ENCODE measurements at places on chromosomes 3 and 15.

DNA sequence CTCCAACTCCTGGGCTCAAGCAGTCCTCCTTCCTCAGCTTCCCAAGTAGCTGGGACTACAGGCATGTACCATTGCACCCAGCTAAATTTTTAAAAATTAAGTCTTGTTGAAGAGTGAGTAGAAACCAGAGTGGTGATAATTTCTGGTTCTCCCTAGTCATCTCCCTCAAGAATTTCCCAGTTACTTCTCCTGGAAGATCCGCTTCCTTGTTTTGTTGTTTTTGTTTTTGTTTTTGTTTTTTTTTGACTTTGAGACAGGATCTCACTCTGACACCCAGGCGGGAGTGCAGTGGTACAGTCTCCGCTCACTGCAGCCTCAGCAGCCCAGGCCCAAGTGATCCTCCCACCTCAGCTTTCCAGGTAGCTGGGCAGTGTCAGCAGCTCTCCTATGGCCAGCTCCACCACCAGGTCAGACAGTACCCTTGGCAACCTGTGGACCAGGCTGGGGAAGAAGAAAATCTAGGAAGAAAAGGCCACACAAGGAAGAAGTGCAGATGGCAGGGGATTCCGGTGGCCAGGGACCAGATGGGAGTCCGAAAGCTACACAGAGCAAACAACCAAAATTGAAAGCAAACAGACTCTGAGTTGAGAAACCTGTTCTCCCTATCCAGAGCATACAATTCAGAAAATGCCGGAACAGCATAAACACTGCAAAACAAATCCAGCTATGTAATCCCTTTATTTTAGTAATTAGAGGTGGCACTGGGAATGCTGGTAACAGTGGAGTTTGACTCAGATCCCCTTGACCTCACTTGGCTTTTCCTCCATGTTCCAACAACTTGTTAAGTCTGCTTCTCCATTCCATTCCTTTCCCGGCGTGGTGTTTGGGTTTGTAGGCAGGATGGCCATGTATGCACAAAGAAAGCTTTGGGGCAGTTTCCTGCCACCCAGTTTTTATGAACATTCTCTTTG lies 266.6 kb upstream of the CTDSPL start:
- DNase-seq = no peak

DNA sequence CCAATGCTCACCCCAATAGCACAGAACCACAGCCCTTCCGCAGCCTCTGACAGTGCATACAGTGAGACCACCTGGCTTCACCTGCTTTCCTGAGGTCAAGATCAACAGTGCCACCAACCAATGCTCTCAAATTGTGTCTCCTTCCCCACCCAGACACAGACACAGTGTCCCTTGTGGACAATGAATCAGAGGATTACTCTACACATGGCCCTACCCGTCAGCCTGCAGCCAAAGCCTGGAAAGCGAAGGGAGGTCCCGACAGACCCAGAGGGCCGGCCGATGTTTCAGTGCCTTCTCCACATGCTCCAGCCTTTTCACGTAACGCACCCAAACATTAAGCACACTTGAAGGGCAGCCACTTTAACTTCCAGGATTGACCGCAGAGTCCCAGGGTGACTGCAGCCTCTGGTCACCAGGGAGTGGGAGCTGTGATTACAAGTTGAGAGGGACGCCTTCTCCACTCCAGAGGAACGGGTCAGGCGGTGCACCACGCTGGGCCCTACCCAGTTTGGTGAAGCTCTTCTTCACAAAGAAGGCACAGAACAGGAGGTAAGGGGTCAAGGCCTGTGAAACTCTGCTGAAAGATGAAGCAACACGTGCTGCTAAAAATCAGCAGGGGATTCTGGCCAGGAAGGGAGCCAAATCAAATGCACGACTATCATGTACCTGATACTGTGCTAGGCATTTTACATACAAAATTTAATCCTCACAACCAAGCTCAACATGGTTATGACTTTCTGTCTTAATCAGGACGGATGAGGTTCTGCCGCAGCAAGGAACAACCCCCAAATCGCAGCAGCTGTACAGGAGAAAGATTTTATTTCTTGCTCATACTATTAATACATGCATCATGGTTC lies 17.2 kb downstream of the KLHL25 start:
- no peak for DNase-seq

- DNase-seq = peak; percentile 63
Measured at GRCh38 chr3:46946856-46947545, 29.5 kb downstream of the CCDC12 start.

- no peak for DNase-seq
Measured at GRCh38 chr3:178841011-178841410, 230.6 kb downstream of the ZMAT3 start.

DNA sequence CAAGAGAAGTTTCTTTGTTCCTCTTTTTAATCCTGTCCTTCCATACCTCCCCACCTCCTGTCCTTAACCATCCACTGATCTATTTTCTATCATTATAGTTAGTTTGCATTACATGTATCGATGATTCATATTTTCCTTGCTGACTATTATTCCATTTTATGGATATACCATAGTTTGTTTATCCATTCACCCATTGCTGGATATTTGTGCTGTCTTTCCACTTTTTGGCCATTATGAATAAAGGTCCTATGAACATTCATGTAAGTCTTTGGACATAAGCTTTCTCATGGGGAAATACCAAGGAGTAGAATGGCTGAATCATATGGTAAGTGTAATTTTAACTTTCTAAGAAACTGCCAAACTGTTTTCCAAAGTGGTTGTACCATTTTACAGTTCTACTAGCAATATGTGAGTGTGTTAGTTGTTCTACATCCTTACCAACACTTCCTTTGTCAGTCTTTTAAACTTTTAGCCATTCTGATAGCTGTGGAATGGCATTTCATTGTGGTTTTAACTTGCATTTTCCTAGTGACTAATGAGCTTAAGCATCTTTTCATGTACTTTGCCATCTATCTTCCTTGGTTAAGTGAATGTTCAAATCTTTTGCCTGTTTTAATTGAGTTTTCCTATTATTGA lies 11.7 kb downstream of the ATP6V1A start:
- DNase-seq = no peak

- DNase-seq = no peak
Measured at GRCh38 chr3:100019719-100020118, 94.6 kb downstream of the FILIP1L start.

DNA sequence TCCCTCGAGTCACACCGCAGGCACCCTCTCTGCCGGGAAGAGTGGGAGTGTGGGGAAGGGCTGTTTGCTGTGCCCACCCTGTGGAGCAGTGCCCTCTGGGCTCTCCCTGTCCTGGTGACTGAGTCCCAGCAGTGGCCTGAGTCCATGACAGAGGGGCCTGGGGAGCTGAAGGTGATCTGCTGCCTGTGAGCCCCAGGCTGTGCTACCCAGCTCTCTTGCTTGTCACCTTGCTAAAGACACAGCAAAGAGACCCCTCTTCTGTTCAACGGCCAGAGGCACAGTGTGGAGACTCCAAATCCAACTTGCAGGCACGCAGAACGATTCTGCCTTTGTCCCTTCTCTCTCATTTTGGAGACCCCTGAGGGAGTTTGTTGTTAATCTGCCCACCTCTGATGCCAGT lies 232.6 kb downstream of the OPA1 start:
- no peak for DNase-seq

DNA sequence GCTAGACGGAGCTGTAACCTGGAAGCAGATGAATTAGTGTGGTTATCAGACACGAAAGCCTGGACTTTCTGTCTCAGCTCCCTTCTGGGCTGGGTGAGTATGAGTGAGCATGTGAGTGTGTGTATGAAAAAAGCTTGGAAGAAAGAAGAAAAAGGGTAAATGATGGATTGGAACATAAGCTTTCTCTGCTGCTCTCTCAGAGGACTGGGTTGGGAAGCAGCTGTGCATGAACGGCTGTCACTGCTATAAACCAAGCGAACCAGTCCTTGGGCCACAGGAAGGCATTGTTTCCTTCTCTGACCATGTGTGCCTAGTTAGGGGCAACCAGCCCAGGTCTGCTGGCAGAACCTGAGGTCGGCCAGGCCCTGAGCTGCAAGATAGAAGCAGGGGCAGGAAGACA lies 37.0 kb downstream of the UMPS start:
- DNase-seq = no peak

- no peak for DNase-seq
Measured at GRCh38 chr3:102183623-102184022, 251.2 kb upstream of the ZPLD1 start.

GRCh38 chr15:50685976-50686468 lies 575 bp downstream of the TRPM7 start:
- peak; percentile 55 for DNase-seq

DNA sequence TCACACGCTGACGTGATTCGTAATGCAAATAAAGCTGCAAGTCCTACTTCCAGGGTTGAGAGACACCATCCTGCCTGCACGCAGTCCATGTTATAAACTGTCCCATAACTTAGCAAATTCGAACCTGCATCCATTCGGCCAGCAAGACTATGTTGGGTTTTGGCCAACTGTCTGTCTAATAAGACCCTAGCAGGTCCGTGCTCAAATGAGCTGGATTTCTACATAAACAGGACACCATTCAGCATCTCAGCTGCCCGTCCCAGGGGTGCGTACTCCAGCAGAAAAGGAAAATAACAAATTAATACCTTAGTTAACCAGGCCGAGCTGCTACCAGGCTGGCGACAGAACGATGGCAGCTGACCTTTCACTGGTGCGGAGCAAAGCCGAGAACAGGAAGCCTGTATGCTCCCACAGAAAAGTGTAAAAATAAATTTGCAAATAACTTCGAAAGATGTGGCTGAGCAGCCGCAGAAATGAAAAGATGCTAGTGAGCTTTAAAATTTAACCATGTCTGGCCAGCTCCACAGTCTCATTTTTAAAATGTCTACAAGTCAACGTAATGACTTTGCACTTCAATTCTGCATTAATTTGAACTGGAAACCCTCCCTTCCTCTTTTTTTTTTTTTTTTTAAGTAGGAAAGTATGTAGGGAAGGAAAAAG lies 97.1 kb upstream of the SNRPA1 start:
- no peak for DNase-seq

GRCh38 chr3:63639806-63640205 lies 12.7 kb upstream of the SNTN start:
- no peak for DNase-seq

DNA sequence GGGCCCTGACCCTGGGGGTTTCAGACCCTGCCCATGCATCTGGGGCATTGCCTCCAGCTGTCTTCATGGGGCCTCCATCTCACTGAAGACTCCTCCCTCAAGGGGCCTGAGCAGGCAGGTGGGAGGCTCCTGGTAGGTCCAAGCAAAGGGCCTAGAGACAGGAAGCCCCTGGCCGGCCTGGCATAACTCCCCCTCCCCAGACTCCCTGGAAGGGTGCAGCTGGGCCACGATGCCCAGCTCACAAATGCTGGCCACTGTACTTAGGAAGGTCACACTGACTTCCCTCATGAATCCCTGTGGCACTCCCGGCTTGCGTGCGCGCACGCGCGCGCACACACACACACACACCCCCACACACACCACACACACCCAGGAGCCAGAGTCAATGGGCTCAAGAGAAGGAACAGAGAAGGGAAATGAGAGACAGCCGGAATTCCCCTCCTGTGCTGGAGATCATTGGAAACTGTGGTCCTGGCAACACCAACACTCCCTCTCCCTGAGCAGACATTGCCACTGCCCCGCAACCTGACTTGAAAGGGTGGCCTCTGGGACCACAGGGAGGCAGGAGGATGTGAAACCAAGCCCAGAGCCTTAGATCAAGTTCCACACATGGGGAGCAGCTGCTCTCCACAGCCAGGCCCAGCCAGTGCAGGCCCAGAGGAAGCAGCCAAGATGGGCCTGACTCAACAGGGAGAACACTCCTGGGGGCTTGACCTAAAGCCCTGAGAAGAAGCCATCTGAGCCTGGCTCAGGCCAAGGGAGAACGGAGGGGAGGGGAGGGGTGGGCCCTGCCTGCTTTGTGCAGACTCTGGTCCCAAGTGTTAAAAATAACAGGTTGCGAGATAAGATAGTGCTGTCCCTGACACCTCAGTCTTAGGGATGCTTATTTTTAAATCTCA lies 69.7 kb downstream of the SCN5A start:
- no peak for DNase-seq

DNA sequence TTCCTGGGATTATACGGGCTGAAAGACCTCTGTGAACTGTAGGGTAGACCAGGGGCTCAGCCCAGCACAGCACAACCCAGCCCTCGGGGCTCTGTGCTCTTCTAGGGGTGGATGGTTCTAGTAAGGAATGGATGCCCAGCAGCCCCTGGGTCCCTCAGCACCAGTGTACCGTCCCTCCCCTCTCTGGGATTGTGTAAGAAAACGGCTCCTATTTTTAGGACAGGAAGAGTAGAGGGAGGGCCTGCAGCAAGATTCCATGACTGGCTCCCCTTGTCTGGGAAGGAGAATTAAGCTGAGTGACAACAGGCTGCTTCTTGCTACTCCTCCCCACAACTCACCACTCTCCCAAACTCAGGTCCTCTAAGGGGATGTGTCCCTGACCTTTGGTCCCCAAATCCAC lies 270.8 kb upstream of the TOPAZ1 start:
- DNase-seq = no peak

DNA sequence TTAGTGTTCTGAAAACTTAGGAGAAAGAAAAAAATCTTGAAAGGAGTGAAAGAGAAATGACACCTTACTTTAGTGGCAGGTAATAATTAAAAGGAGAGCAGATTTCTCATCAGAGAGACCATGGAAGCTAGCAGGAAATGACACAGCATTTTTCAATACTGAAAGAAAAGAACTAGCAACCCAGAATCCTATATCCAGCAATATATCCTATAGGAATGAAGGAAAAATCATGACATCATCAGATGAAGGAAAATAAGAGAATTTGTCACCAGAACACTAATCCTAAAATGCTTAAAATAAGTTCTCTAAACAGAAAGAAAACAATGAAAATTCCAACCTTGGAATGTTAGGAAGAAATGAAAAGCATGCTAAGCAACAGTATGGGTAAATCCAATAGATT lies 39.8 kb upstream of the MDFIC2 start:
- DNase-seq = no peak

GRCh38 chr3:21718943-21719591 lies 31.9 kb downstream of the ZNF385D start:
- no peak for DNase-seq

GRCh38 chr15:50228866-50229265 lies 36.7 kb downstream of the HDC start:
- no peak for DNase-seq

DNA sequence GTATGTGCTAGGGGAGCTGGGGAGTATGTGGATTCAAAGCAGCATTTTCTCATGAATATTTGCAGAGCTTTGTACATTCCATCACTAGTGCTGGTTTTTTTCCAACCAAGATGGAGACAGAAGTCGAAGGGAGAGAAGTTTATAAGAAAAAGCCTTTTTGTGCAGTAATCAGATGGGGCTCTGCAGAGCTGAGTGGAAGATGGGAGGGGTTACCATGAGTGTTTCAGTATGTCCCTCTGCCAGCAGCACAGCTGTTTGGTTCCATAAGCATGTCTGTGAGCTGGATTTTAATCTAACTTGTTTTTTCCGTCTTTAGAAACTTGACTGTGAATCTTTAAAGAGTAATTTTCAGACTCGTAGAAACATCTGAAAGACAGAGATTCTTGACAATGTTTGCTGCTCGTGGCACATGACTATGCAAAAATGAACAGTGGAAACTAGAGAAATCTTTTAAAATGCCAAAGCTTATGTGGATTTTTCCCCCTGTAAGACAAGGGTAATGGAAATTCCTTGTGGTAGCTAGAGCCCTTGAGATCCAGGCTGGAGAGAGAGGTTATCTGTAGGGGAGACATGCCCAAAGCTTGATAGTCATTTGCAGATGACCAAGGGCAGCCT lies 20.3 kb downstream of the STARD9 start:
- no peak for DNase-seq
